ENCODE measurements at places on chromosomes 3 and 15.

DNA sequence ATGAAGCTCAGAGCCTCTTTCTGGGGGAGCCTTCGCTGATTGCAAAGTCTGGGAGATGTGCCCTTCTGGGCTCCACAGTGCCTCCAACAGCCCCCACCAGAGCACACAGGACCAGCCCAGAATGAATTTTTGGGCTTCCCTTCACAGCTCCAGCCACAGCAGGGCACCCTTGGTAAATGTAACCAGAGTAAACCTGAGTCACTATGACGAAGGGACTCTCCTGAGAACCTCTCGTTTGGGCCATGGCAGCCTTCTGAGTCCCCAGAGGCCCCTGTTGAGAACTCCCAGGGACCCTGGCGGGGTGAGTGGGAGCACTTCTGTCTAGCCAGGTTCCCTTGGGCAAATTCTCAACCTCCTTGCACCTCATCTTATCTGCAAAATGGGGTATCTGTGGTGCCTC, 20.8 kb downstream of the FAM3D start:
- no peak for DNase-seq

DNA sequence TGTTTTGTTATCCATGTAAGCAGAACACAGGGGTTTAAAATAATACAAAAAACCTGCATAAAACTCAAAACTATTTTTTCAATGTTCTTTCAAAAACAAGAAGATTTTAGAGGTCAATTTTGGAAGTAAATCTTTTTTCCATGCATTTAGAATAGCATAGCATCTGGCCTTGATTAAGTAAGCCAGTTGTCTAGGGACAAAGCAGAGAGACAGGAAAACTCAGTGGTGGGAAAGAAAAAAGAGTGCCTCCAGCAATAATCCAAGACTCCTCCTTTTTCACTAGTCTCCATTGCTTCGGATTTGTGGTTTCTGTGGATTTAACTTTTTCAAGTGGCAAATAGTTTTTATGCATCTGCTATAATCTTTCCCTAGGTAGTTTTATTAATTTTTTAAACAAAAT, 88.9 kb downstream of the SUCNR1 start:
- peak; percentile 71 for DNase-seq

- DNase-seq = no peak
Observed at GRCh38 chr15:97410897-97411575, 549.5 kb upstream of the ARRDC4 start.

- no peak for DNase-seq
Observed at GRCh38 chr3:88000853-88001252, 58.0 kb downstream of the CGGBP1 start.

- peak; percentile 37 for DNase-seq
Observed at GRCh38 chr3:72161881-72162595, 377.1 kb upstream of the PROK2 start.

- no peak for DNase-seq
Observed at GRCh38 chr3:53162672-53163443, 1.8 kb downstream of the PRKCD start.

DNA sequence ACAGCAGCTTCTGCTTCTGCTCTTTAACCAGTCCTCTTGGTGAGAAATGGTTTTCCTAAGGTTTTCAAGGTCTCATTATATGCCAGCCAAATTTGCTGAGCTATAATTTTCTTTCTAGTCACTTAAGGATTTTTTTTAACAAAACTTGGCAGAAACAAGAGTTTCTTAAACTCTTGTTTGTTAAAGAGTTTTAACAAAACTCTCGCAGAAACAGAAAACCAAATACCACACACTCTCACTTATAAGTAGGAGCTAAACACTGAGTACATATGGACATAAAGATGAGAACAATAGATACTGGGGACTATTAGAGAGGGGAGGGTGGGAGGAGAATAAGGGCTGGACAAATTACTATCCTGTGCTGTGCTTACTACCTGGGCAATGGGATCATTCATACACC, 908.3 kb downstream of the TUSC7 start:
- DNase-seq = no peak

- DNase-seq = no peak
Observed at GRCh38 chr3:126908752-126909275, 74.1 kb upstream of the PLXNA1 start.

DNA sequence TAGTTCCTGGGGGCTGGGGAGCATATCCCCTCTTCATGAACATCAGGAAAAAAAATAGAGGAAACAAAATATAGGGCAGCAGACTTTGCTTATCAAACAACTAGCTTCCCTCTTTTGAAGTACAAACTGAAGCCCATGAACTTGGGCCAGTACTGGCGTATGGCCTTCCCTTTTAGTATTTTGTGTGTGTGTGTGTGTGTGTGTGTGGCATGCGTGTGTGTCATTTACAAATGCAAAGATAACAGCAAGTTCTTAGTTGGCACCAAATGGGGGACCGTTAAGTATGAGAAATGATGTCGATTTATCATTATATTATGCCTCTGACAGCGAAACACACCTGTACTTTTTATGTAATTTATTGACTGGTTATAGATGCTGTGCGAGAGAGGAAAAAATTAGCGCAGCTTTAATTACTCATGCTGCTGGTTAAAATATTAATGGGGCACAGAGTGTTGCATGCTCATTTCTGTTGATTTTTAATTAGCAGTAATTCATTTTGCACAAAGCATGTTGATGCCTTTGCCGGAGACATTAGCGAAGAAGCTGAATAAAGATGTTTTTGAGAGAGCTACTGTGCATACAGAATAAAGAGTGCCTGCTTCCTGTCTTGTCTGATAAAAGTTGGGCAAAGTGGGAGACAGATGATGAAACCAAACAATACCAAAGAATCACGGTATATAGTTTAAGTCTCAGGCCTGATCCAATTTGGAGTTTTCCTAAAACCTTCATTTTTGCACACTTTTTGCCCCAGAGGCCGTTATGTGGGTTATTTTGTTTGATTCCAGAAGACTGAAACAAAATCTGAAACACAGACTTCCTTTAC, 297.1 kb downstream of the SATB1 start:
- DNase-seq = no peak

DNA sequence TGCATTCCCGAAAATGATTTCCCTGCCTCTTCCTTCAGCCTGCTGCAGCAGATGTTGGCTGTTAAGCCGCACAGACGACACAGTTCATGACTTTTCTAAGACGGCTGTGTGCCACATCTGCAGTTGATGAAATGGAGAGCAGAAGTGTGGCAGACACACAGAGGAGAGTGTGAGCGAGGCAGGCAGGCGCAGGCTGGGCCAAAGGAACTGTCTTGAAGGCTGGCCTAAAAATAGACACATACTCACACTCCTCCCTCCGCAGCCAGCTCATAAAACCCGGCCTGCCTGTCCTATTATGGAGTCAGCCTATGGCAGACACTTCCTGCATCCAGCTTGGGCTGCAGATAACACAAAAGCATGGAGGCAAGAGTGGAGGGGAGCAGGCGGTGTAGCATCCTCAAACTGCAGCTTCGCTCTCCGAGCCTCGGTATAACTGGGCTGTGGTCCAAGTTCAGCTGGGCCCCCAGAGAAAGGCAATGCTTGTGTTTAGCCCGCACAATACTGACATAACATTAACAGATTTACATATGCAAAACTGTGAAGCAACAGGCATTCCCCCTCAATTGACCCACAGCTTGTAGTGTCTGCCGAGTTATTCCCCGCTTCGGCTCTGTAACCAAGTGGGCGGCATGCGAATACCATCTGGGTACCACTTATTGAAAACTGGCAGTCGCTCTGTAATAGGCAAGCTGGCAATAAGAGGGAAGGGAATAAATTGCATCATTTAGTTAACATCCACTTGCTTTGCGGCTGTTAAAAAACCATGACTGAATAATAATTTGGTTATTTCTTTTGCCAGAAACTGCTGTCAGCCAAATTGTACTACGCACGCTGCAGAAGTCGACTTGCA, 40.8 kb downstream of the FOXP1 start:
- DNase-seq = peak; percentile 98

- DNase-seq = no peak
Observed at GRCh38 chr3:94095111-94095510, 32.2 kb downstream of the NSUN3 start.

DNA sequence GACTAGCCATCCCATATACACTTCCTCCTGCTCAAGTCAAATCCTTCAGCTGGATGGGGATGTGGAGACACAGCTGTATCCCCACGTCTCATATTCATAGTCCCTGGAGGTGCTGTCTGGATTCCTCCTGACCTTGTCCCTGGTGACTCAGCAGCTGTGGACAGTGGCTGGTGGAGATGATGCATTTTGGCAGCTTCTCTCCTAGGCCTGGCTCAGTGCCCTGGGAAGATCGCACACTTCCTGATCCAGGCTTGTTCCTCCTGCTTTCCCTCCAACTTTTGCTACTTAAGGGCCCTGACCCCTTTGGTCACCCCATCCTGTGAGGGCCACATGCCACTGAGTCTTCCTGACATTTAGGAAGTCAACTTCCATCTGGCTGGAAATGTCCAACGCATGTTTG, 44.4 kb downstream of the ADAMTSL3 start:
- DNase-seq = peak; percentile 87

DNA sequence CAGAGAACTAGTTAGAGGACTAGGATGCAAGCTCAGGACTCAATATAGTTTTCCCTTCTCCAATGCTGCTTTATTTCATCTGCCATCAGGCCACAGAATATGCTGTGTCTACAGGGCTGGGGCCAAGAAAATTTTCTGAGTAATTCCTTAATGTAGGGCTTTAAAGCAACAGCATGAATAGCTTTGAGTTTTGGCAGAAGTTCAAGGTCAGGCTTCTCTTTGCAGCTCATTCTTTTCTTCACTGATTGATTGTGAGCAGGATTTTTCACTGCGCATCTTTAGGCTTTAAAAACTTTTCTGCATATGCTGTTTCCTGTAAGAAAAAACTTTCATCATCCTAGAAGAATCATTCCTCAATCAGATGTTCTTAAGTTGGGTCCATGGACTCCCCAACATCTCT, 4.6 kb downstream of the TMEM108 start:
- peak; percentile 34 for DNase-seq

- DNase-seq = no peak
Observed at GRCh38 chr3:10939556-10939955, 53.0 kb upstream of the SLC6A1 start.

DNA sequence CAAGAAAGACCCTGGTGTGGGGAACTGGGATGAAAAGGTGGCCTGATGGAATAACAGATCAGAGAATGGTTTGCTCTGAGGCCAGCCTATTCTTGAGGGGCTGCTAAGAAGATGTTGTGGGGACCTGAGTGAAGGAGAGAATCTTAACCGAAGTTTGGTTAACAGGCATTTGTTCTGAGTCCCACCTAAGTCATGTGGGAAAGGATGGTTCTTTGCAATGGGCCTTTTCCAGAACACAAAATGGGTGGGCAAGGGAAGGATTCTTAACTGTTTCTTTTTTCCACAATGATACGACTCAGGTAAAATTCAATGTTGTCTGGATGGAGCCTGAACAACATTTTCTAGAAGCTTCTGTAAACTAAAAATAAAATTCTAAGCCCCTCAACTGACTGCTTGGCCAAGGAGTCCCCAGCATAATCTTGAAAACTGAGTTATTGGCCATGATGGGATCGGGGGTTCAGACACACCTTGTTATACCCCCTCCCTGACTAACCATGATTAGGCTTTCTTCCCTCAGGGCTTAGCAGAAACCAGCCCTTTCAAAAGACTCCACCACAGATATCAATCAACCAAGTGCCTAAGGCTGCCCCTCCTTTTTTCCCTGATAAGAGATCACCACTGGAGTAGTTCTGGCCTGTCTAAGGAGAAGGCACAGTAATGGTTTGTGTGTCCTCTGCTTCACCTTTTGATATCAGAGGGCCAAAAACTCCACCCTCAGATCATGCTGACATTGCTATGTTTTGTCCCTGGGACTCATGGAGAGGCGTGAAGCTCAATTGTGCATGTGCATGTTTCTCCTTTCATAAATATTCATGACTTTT, 30.1 kb downstream of the SCN11A start:
- no peak for DNase-seq

- DNase-seq = no peak
Observed at GRCh38 chr15:101317336-101317872, 22.4 kb upstream of the SNRPA1 start.

- no peak for DNase-seq
Observed at GRCh38 chr3:114307832-114308231, 14.0 kb downstream of the TIGIT start.

DNA sequence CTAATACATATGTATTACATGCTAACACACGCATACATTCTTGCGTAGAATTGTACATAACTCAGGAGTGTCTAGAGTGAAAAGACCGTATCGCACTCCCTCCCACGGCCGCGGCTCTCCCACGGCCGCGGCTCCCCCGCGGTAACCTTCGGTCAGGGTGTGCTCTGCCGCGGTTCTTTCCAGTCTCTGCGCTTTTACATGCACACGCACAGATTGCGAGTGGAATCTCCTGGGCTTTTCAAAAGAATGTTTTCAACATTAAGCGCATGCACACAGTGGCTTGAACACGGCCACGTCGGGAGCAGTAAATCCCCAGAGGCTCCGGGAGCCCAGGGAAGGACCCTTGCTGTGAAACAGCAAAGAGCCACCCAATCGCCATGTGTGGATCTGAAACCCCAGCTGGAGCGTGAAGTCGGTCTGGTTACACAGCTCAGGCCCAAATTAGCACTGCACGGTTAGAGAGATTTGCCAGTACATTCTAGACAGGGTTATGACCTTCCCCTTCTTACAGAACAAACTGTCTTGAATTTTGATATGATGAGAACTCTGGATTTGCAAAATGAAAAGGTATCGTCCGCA, 805 bp upstream of the RGMA start:
- DNase-seq = no peak

DNA sequence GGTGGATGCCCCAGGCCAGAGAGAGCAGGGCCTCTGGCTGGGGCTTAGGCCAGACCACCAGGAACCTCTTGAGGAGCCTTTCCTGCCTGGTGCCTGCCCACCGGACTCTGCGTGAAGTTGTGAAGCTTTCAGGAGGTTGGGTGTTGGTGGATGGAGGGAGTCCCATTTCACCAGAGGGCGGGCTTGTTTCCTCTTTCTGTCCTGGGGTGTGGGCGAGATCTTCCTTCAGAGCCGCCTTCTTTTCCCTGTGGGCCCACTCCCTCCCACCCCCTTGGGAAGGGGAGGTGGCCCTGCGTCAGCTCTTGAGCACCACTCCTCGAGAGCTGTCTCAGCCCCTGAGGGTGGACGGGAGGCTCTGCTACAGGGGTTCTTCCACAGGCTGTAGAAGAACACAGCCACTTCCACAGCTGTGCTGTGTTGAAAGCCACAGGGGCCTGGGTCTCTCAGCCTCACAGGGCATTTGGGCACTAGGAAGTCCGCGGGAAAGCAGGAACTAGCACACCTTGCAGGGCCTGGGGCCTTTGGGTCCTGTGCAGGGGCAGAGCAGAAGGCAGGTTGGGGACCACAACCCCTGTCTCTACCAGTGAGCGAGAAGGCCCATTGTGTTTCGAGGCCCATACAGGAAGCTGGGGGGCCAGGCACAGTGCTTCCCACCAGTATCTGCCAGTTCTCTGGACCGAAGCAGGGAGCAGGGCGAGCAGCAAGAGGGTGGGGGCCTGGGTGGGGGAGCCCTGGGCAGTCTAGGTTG, 2.1 kb downstream of the AMIGO3 start:
- DNase-seq = no peak

DNA sequence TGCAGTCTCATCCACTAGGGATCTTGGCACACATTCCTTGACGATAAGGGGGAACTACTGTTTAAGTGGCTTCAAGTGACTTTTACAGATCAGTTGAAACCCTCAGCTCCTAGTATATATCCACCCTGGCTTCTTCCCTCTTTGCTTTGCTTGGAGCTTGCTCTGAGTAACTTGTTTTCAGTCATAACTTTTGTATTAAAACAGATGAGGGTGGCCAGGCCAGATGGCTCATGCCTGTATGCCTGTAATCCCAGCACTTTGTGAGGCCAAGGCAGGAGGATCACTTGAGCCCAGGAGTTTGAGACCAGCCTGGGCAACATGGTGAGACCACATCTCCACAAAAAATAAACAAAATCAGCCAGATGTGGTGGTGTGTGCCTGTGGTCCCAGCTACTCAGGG, 42.4 kb downstream of the EOMES start:
- DNase-seq = no peak

All from fibroblast of skin of scalp (primary cell).